Sigmoid colon (tissue), 7 donors: ENCODE measurements at places on chromosomes 12 and 14. TPM values are rescaled to one million over a fixed set of nuclear protein-coding genes. Genes with fewer than 3 reads are reported as not detected.

The OLR1 gene
- total RNA-seq, result not detected

The SLC6A13 gene
- 0.55 TPM for total RNA-seq

The C1QL4 gene
- not detected for total RNA-seq

The CLEC6A gene
- total RNA-seq, result not detected

The TMEM179 gene
- total RNA-seq, result 5.4 TPM

The ITPR2 gene
- total RNA-seq, result 66.2 TPM
